Suprapubic skin (tissue), 4 donors: ENCODE measurements at places on chromosomes 3 and 15.

GRCh38 chr15:77817434-77817833 is 184.7 kb upstream of the LINGO1 start:
- no peak for DNase-seq

- DNase-seq: no peak
Measured at GRCh38 chr3:85100316-85100715, 141.5 kb downstream of the CADM2 start.

DNA sequence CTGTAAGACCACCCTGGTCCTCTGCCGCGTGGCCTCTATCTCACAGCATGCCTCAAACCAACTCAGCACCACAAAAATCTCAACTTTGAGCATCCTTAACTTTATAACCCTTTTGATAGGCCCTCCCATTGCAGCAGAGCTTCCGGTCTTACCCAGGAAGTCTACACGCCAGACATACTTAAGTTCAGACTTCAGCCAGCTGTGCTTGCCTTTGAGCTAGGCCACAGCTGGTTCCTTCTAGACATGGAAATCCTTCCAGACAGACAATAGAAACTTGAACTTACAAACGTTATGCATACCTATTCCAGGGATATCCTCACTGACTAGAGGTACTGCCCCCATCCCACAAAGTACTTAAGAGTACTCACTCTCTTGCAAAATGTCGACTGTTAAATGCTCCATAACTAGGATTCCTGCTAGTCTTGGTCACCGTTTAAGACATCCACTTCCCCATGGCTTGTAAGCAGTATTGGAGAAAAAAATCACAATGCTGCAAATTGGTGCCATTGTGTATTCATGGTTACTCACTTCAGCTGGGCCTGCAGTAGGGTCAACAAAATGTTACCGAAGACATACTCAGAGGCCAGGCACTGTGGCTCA is 183.5 kb downstream of the TBL1XR1 start:
- no peak for DNase-seq

- DNase-seq: no peak
Measured at GRCh38 chr3:122023335-122023910, 1.4 kb upstream of the ILDR1 start.

DNA sequence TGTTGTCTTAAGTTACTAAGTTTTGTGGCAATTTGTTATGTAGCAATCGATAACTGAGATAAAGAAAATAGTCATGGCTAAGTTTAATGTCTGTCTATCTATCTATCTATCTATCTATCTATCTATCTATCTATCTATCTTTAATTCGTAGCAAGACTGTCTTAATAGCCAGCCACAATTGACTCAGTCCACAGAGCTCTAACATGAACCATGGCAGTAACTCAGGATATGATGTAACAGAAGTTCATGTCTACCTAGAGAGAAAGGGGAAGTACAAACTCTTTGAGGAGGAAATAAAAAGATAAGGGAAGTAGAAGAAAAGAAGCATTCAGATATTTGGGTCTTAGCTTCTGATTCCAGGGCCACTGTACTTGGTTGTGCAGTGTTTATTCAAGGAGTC is 61.5 kb upstream of the FNDC3B start:
- no peak for DNase-seq
